Hair follicular keratinocyte (primary cell): ENCODE measurements at places on chromosomes 7 and 10. TPM values are rescaled to one million over a fixed set of nuclear protein-coding genes. Genes with fewer than 3 reads are reported as not detected.

LLCFC1 gene
- total RNA-seq, result not detected in 2 replicates

TUBAL3 gene
- 1.1 and 1.5 TPM in 2 replicates for total RNA-seq

GJD4 gene
- not detected in 2 replicates for total RNA-seq

TMEM229A gene
- not detected in 2 replicates for total RNA-seq

CEP55 gene
- total RNA-seq, result 22.7 and 63.8 TPM in 2 replicates

KIF11 gene
- 8.4 and 25.1 TPM in 2 replicates for total RNA-seq

VPS37D gene
- 2.3 and 2.9 TPM in 2 replicates for total RNA-seq

EMX2 gene
- 1.2 and 2.3 TPM in 2 replicates for total RNA-seq

SPDYE6 gene
- total RNA-seq, result not detected in 2 replicates

SPDYE8 gene
- total RNA-seq, result not detected in 2 replicates

NANOS1 gene
- total RNA-seq, result 1.7 and 2.6 TPM in 2 replicates

RNF148 gene
- total RNA-seq, result not detected in 2 replicates

PRSS37 gene
- not detected in 2 replicates for total RNA-seq

CAMK2G gene
- 14.9 and 15.9 TPM in 2 replicates for total RNA-seq

NPTX2 gene
- total RNA-seq, result 0.47 and 3.6 TPM in 2 replicates

ELAPOR2 gene
- 3.2 and 5.9 TPM in 2 replicates for total RNA-seq

OR13A1 gene
- total RNA-seq, result not detected in 2 replicates

FAM180A gene
- total RNA-seq, result 0.08 and 0.53 TPM in 2 replicates

GCK gene
- 0.34 TPM in 1 of 2 replicates, not detected in the other for total RNA-seq

PPP1R3A gene
- total RNA-seq, result not detected in 2 replicates

RNF133 gene
- total RNA-seq, result not detected in 2 replicates

TLX1 gene
- total RNA-seq, result not detected in 2 replicates

RGR gene
- not detected in 2 replicates for total RNA-seq

ASZ1 gene
- total RNA-seq, result not detected in 2 replicates

SEC24C gene
- total RNA-seq, result 61.5 and 68.2 TPM in 2 replicates

FFAR4 gene
- not detected in 2 replicates for total RNA-seq

PGAM2 gene
- total RNA-seq, result not detected in 2 replicates

ORC5 gene
- total RNA-seq, result 20.9 and 28.0 TPM in 2 replicates

DNAH11 gene
- under 0.01 TPM in 1 of 2 replicates, not detected in the other for total RNA-seq

ST8SIA6 gene
- not detected in 2 replicates for total RNA-seq

KCND2 gene
- not detected in 2 replicates for total RNA-seq

XRCC2 gene
- total RNA-seq, result 2.3 and 4.6 TPM in 2 replicates

LEP gene
- 0.04 and 0.23 TPM in 2 replicates for total RNA-seq

UTF1 gene
- not detected in 2 replicates for total RNA-seq

GARIN1A gene
- not detected in 2 replicates for total RNA-seq

GRB10 gene
- 10.6 and 21.6 TPM in 2 replicates for total RNA-seq

FBXO24 gene
- total RNA-seq, result 0.65 and 0.70 TPM in 2 replicates

CYP3A7 gene
- total RNA-seq, result not detected in 2 replicates

SPDYE9 gene
- total RNA-seq, result not detected in 2 replicates

ZNF248 gene
- 1.4 and 1.6 TPM in 2 replicates for total RNA-seq

SPDYE2B gene
- not detected in 2 replicates for total RNA-seq

EPHA1 gene
- 35.5 and 37.2 TPM in 2 replicates for total RNA-seq

HKDC1 gene
- total RNA-seq, result 0.08 and 0.27 TPM in 2 replicates

RBM17 gene
- 24.8 and 40.2 TPM in 2 replicates for total RNA-seq

FOXI2 gene
- not detected in 2 replicates for total RNA-seq

SCIN gene
- not detected in 2 replicates for total RNA-seq
